Kidney glomerular epithelial cell (primary cell): ENCODE measurements at places on chromosomes 4 and X.

- DNase-seq, result no peak
These were observed 184.0 kb upstream of the ANK2 start for GRCh38 chr4:112865443-112865842.

- no peak for DNase-seq
These were observed 4.7 kb upstream of the RENBP start for GRCh38 chrX:153948847-153949805.

- DNase-seq, result no peak
These were observed 52.8 kb downstream of the TBC1D14 start for GRCh38 chr4:6962211-6963041.

DNA sequence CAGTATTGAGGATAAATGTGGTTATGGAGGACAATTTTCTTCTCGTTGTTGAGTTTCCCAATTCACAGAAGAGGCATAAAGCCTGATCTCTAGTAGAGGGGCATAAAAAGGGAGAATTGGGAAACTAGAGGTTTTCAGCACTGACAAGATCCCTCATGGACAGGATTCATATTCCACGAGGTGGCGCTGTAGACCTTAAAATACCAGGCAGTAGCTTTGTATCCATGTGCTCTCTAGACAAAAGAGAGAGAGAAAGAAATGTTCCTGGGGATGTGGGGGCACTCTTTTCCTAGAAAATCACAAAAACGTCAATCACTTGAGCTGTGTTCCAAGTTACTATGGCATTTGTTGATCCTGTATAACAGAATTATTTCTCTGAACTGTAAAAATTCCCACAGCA is 128.3 kb downstream of the MAGEE1 start:
- DNase-seq, result no peak

DNA sequence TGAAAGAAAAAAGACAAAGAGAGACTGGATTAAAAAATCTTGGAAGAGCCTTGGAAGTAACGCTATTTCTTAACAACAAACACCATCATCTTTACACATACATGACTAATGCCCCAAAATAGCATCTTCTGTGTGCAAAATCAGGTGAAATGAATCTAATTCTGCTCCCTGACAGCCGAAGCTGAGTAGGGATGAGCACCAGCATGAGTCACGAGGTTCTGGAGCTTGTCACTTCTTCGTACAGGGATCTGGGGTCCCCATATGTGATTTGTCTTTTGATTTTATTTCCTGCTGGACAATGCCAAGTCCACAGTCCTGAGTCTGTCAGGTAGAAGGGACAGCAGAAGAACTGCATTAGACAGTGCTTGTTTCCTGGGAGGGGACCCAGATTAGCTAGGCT is 55.9 kb downstream of the OSTC start:
- no peak for DNase-seq

- no peak for DNase-seq
These were observed 64.5 kb downstream of the DCHS2 start for GRCh38 chr4:154427149-154427548.

- DNase-seq, result no peak
These were observed 56.7 kb upstream of the ATOH1 start for GRCh38 chr4:93771640-93772411.

GRCh38 chr4:168908851-168909273 is 101.2 kb downstream of the CBR4 start:
- DNase-seq, result no peak

DNA sequence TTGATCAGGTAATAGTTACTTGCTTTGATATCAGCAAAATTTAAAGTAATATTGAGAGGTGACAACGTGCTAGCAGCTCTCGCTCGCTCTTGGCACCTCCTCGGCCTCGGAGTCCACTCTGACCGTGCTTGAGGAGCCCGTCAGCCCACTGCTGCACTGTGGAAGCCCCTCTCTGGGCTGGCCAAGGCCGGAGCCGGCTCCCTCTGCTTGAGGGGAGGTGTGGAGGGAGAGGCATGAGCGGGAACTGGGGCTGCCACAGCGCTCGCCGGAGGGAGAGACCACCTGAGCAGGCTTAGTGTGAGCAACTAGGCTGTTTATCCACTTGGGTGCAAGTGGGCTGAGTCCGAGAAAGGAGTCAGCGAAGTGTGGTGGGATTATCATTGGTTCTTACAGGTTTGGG is 455.7 kb upstream of the PCDH7 start:
- no peak for DNase-seq

DNA sequence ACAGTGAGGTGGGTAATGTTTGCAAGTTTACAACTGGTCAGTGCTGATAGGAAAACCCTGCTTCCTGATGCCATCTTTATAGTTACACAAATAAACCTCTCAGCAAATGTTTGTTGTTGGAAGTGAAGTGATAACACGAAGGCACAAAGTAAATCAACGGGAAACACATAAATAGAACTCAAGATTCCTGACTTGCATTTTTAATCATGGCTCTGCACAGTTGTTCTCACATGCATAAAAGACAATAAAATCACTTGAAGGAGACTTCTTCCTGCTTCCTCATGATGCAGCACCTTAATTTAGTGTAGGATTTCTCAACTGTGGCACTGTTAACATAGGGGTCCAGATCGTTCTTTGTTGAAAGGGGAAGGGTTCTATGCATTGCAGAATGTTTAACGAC is 907.7 kb downstream of the RAB28 start:
- DNase-seq, result no peak

DNA sequence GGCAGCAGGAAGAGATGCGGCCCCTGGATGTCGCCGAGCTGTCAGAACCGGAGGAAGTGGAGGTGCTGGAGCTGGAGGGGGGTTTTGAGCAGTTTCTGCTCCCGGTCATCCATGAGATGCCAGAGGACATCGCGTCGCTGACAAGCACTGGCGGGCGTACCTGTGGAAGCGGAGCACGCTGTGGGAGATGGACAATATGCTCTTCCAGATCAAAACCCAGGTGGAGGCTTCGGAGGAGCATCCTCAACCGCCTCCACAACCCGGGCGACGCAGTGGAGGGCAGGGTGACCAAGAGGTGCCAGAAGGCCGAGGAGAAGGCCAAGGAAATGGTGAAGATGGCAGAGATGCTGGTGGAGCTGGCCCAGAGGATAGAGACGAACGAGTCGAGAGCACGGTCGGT is 7.6 kb upstream of the CCNQ start:
- DNase-seq, result no peak

DNA sequence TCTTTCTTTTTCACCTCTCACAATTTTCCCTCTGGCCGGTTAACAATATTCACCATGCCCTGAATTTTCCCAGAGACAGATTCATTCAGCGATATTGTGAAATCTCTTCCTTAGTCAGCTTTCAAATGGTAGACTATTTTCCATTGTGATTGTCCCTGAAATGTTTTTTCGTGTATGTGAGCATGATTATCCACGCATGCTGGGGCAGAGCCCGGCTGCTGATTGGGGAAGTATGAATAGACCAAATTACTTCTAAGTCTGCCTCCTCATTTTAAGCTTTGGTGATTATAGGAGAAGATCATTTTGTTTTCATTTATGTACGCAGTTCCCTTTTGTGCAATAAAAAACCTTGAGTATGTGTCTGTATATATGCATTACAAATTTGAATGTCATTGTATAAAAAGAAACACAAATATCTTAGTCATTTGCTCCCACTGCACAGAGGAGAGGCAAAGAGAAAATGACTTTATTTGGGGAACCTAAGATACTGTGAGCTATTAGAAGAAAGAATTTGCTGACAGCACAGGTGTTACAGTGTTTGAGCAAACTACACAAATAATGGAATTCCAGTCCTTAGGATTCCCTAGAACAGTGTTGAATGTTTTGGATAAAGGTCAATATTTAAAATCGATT is 11.3 kb downstream of the DTHD1 start:
- peak; percentile 80 for DNase-seq

DNA sequence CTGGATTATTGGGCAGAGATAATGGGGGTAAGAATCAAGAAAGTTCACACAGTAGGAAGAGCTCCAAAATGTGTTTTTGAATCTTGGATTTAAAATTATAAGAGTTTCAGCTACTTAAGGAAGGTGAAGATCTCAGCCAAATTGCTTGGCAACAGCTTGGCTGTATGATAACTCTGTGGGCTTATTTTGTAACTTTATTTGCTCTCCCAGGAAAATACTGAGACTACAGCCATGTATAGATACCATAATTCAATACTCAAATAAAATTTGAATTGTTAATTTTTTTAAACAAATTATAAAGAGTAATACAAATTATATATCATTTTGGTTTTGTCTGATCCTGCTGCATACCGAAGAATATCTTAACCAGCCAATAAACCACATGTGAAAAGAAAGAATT is 129.5 kb upstream of the INPP4B start:
- no peak for DNase-seq

DNA sequence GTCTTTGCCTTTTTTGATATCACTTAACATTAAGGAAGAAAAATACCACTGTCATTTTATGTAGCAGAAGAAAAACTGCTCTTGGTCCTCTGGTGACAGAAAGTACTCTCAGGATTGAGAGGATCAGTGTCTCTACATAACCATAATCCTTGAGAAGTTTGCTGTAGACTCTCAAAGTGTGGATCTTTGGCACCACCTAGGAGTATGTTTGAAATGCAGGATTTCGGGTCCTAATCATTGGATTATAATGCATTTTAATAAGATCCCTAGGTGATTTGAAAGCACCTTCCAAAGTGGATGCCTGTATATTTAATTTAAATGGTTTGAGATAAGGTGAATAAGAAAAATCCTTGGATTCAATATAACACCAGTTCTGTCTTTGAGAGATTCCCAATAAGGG is 23.2 kb downstream of the MOB1B start:
- DNase-seq, result no peak

DNA sequence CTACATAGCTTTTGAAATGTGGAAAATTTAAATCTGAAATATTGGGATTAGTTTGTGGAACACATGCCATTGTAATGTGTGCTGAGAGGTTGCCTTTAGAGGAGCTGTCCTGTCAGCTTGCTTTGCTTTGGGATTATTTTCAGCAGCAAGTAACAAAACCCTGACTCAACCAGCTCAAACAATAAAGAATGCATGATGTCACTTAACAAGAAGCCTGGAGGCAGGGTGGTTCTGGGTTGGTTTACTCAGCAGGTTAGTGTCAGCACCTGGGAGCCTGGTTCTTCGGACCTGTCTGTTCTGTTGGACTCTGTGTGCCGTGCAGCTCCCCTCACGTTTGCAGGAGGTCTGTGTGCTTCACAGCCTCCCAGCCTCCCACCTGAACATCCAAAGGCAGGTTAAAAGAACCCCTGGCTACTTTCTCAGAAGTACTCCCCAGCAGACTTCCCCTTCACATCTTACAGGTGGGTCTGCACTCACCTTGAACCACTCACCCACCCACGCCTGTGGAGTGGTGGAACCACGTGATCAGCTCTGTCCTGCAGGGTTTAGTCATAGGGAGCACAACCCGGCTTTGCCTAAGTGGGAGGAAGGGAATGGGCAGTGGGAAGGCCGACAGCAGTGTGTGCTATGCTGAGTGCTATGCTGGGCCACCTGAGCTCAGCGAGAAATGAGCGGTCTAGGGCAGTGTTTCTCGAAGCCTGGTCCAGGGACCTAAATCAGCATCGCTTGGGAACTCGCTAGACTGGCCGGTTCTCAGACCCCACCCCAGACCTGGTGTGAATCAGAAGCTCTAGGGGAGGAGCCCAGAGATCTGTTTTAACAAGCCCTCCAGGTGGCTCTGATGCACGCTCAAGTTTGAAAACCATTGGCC is 20.4 kb downstream of the TMEM131L start:
- peak; percentile 80 for DNase-seq

DNA sequence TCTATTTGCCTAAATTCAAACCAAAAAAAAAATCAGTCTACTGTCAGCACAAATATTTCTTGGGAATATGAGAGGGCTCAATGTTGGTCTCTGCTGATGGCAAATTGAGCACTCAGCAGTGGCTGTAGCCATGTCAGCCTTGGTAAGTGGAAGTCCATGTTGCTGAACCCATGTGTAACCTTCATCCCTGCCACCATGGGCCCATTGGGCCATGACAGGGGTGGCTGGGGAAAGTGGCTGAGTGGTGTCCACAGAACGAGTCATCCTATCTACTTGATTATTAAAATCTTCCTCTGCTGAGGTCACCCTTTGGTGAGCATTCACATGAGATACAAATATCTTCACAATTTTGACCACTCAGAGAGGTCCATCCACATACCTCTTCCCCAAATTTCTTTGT is 56.8 kb upstream of the FAM9B start:
- no peak for DNase-seq

- DNase-seq, result peak; percentile 50
These were observed 100.8 kb downstream of the ARSJ start for GRCh38 chr4:113878668-113879067.

DNA sequence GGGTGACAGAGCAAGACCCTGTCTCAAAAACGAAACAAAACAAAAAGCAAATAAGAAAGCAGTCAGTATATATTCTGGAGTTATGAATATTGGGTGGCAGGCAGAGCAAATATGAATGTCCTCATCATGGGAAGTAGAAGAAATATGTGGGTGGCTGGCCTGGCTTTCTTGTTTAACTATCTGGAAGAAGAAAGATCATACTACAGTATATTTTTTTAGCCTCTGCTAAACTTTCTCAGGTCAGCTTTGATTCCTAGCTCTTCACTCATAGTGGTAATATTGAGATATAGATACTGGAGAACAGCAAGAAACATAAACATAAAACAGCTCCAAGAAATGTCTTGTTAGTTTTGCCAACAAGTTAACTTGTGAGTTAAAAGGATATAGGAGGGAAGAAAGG is 192.5 kb downstream of the SOWAHB start:
- no peak for DNase-seq

DNA sequence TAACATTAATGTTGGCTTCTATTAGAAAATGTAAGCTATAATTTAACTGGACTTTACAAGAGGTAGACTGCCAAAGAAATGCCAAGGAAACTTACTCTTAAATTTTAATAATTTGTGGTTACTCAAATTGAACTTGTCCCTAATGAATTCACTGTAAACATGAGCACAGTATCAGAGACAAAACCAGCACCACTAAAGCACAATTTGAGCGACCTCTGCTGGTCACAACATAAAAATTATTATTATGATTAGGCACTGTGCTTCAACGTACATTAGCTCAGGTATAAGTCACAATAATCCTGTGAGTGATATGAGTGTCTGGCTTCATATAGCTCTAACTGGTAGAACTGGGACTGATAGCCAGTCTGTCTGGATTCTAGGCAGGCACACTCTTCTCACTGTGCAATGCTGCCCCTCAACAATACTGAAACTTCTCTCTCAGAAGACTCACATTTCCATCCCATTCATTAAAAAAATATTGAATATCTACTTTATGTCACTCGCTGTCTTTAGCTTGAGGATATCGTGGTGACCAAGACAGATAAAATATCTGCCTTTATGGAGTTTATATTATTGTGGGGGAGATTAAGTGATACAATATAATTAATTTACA is 8.0 kb downstream of the NUDT6 start:
- DNase-seq, result peak; percentile 51

DNA sequence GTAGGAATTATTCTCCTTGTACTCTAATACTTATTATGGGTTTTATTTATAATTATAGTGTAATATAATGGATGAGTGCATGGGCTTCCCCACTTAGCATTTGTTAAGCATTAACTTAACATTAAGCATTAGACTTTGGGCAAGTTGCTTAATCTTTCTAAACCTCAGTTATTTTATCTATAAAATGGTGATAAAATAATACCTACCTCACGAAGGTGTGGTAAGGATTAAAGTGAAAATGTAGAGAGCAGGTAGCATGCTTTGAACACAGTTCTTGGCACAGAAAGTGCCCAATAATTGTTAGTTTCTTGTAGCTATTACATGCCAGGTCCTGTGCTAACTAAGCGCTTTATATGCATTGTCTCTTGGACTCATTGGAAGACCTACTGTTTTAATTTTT is 2.6 kb downstream of the MSMO1 start:
- DNase-seq, result no peak

- DNase-seq, result no peak
These were observed 2.1 kb upstream of the NKX6-1 start for GRCh38 chr4:84501202-84501503.
